ENCODE measurements at places on chromosomes 12 and 14.

DNA sequence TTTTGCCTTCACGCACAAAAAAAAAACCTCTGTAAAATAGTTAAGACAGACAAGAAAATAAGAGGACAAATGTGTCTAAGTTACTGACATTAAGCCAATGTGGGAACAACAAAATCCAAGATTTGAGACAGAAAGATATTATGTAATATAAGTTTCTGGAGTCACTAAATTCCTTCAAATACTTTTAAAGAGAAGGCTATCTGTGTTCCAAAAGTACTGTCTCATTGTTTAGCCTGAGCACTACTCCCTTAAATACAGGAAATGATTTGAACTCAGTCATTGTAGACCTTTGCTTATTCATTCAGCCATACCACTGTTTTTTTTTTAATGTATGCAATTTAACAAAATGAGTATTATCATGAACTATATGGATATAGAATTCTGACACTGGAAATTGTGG lies 82.7 kb upstream of the KITLG start:
- DNase-seq = no peak

- DNase-seq = no peak
Measured at GRCh38 chr14:20998674-20999366, at the start of gene SLC39A2. Gene SLC39A2, plus strand, starts transcription at chr14:20999293. Its CDS starts 154 bp downstream, at chr14:20999447.

GRCh38 chr12:87304406-87304805 lies 724.8 kb downstream of the C12orf50 start:
- no peak for DNase-seq

- DNase-seq = no peak
Measured at GRCh38 chr14:68871392-68871791, 78.5 kb upstream of the ZFP36L1 start.

DNA sequence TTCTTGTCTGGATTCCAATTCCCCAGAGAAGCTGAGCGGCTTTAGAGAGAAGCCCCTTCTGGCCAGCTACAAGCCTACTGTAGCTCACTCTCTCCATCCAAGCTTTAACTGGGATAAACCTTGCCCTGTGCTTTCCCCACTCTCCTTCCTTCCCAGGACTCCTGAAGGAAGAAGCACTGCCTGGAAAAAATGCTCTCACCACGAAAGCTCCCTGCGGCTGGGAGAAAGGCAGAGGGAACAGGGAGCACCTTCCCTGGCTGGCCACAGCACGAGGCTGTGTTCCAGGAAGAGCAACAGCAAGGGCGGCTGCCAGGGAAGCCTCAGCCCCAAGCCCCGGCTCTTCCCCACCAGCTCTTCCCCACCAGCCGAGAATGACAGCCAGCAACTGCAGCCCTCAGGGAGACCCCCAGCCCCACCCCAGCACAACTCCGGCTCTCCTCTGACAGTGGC lies 40.8 kb upstream of the PNMA1 start:
- no peak for DNase-seq

DNA sequence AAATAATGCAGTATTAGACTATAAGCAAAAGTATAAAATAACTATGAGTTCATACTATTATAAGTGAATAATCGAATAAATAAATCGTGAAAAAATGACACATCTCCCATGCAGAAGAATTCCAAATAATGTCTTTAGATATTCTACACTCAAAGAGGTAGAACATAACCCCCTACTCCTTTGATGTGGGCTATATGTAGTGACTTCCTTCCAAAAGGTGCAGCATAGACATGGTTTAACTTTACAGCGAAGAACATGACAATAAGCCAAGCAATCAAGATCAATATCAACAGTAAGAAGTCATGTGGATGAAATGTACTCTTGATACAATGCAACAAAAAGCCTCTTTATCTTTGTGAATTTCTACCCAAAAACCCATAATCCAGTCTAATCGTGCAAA lies 46.0 kb upstream of the HIF1A start:
- no peak for DNase-seq

Data from stimulated activated naive CD8-positive, alpha-beta T cell treated with anti-CD3 and anti-CD28 coated beads, Interleukin-15, Interleukin-2, amounts not matched to agents 100 U/mL and 50 U/mL, for 24 hours (primary cell).